ENCODE measurements at places on chromosomes 1 and 21.

DNA sequence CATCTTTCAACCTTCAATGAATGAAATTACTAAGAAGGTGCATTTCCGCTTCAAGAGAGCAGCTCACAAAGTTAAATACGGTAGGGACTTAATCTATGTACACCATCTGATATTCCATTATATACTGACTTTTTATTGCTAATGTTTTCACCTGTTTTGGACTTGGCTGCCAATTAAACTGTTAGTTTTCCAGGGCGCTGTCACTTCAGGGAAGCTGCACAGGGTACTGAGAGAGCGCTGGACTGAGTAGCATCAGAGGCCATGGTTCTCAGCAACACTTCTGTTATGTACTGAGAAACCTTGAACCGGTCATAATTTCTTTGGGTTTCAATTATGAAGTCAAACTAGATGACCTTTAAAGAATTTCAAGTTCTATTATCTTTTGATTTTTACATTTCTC is 8.2 kb downstream of the SSX2IP start:
- DNase-seq: no peak

- no peak for DNase-seq
Measured at GRCh38 chr1:54135436-54136120, 17.2 kb downstream of the CDCP2 start.

DNA sequence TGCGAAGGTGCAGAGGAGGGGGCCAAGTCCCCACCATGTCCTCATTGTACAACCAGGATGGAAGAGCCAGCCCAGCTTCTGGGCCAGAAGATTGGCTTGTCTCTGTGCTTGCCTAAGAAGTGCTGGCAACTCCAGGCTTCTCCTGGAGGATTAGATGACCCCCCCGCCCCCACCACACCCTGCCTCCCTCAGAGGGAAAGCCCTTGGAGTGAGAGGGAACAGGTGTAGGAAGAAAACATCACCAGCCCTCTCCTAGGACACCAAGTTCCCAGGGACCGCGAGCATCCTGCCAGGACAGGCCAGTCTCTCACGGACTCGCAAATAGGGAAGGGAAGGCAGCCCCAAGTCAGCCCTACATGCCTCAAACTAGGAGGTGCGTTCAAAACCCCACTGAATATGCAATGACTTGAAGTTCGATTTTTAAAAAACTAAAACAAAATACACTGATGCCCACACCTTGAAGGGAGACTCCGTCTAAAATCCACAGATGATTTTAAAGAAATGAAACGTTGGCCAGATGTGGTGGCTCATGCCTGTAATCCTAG is 20.7 kb upstream of the SLC25A33 start:
- DNase-seq: no peak

DNA sequence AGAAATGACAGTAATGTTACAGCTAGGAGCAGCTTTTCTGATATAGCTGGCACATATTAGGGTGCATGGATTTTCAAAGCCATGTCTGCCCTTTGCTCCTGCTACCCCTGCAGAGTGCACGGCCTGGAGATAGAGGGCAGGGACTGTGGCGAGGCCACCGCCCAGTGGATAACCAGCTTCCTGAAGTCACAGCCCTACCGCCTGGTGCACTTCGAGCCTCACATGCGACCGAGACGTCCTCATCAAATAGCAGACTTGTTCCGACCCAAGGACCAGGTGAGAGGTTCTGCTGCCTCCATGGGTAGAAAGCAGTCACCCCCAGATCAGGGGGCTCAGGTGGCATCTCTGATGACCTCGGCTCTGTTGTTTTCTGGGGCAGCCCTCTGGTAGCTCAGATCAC is 9.8 kb downstream of the MTARC1 start:
- DNase-seq: no peak

DNA sequence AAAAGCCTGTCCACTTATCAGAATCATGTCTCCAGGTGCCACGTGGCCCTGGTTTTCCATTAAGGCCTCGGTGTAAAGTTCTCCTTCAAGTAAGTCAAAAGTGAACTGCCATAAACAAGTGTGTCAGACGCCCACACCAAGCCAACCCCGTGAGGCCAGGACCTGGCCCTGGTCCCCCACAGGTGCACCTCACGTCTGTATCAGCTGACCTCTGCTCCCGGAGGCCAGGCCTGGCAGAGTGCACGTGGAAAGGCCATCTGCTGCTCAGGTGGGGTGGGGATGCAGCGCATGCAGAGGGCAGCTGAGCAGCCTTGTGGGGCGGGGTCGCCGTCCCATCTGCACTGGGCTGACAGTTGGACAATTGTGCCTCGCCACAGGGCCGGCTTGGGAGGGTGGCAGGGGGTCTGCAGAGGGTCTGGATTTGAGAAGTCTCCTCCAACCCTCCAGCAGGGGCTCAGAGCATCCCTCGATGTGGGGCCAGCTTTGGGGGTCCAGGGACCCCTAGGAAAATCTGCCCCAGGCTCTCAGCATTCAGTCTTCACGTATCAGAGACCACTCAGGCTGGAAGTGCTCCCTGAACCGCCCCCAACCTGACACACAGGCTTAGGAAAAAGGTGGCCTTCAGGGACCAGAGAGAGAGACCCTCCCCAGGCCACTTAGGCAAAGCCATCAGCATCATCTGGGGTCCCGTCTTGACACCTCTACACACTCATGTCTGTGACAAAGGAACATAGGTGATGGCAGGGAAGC is 3.0 kb downstream of the SLC19A1 start:
- no peak for DNase-seq

GRCh38 chr21:39319814-39320332 is 6.4 kb upstream of the BRWD1 start:
- DNase-seq: no peak

DNA sequence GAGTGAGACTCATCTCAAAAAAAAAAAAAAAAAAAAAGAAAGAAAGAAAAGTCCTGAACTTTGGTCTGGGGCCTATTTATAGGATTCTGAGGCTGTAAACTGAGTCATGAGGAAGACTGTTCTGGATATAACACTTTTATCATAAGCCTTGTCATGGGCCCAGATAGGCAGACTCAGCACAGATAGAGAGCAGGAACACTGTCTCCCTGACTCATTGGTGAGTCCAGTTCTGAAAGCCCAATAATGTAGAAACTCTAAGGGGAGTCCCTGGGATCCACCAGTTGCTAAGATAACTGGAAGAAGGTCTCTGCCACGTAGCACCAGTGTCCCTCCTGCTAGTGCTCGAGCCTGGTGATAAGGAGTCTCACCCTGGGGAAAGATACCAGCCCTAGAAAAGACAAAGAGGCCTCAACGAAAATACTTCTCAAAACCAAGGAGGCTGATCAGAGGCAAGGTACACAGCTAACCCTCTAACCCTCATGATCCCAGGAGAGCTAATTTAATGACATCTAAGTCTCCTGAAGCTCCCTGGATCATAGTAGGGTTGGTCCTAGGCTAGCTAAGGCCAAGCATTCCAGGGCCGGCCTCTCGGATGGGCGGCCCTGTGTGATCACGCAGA is 43.5 kb downstream of the LPAR3 start:
- DNase-seq: no peak

DNA sequence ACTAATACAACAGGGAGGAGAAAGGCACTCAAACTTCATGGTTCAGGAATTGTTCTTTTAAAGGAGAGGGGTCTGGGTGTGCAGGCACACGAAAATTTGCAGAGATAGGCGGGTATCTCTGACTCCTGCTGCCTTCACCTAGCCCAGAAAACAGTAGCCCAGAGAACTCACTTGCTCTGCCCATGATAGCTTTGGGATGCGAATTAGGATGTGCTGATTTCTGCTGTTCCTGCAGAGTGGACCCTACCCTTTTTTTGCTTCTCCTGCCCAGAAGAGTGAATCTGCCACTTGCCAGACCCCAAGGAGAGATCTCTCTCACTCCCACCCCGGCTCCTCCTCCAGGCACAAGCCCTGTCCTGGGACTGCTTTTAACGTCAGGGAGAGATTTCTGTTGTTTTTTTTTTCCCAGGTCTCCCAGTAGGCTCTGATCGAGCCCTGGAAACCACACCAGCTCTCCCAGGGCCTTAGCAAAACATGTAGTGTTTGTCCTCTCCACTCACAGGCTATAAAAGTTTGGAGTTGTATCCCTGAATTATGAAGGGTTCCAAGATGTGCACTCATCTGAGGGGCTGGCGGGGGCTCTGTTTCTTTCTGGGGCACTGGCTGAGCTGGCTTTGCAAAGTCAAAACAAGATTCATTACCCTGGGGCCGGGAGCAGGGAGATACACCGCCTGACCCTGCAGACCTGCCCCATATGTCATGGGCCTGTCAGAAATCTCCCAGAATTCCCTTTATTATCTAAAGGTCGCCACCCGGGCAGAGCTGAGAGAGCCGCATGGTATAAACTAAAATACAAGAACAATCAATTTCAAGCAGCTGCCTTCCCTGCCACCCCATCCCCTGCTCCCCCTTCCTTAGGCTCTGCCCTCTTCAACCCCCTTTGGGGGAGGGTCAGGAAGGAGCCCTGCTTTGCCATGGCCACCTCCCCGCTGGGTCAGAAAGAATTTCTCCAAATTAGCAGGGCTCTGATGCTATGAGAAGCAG is 17.9 kb downstream of the PLXNA2 start:
- no peak for DNase-seq

DNA sequence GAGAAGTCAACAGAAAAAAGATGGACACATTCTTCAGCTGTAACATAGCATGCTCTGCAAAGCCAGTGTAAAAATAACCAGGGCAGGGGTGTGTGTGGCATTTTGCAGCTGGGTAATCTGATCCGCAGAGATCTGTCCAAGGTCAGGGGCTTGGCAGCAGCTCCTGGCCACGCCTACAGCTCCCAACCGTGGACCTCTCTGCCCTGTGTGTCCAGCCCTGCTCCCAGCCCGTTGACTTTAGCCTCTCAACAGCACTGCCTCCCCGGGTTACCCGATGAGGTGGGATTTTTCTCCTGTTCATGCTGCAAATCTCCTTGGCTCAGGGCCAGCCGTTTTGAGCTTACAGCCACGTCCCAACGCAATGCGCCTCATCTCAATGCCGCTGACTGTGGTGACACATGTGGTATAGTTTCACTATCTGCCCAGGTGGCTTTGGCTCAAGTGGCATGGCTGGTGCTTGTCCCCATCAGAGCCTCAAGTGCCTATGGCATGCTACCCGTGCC is 68.1 kb downstream of the VWA5B1 start:
- DNase-seq: peak; percentile 41

DNA sequence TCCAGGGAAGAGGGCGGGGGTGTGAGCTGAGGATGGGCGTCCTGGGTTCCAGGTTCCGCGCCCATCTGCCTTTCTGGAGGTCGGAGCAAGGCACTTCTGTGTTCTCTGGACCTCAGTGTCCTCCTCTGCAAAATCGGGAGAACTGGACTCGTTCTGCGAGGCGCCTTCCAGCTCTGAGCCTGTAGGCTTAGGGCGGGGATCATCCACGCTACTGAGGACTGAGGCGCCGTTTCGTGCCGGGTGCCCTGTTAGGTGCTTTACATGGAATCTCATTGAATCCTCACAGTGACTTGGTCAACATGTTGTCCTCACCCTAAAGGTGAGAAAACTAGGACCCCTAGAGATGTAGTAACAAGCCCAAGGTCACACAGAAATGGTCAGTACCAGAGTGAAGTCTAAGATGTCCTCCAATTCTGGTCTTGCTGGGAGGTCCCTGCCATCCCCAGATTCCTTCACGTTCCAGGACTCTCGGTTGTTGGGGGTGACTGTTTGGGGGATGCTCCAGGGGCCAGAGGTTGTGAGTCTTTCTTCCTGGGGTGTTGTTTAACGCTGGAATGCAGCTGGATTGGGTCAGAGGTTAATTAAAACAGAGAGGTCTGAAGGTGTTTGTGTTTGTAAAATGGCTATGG is 677 bp downstream of the PRKAA2 start:
- DNase-seq: peak; percentile 48

GRCh38 chr1:93434987-93435386 is 12.9 kb upstream of the FNBP1L start:
- DNase-seq: no peak

DNA sequence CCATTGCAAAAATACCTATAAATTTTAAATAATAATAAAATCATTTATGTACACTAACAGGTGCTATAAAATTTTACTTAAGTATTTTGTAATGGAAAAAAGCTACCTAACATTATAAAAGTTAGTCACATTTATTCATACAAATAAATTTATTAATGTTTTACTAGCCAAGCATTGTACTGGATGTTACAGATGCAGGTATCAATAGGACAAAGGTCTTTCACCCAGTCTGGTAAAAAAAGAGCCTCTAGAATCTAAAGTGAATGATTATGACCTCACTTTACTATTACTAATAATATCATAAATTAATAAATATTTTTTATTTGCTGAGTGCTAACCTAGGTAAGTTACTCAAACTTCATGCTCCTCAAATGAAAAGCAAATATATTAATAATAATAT is 170.6 kb downstream of the KCNT2 start:
- DNase-seq: no peak

DNA sequence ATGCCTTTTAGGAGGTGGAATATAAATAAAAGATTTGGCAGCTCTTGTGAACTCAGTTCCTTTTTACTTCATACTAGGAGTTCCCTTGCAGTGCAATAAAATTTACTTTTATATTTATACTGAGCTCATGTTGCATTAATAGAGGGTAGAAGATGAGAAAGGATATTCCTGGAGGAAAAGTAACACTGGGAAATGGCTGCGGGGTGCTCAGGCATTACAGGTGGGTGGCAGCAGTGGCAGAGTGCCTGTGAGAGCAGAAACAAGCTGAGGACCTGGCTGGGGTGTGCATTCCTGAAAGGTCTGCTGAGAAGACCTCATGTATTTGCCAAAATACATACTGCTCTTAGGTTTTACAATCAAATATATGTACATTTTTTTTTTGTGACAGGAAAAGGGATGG is 126.9 kb downstream of the COQ8A start:
- no peak for DNase-seq

- DNase-seq: no peak
Measured at GRCh38 chr1:183675883-183676585, 22.9 kb upstream of the APOBEC4 start.

DNA sequence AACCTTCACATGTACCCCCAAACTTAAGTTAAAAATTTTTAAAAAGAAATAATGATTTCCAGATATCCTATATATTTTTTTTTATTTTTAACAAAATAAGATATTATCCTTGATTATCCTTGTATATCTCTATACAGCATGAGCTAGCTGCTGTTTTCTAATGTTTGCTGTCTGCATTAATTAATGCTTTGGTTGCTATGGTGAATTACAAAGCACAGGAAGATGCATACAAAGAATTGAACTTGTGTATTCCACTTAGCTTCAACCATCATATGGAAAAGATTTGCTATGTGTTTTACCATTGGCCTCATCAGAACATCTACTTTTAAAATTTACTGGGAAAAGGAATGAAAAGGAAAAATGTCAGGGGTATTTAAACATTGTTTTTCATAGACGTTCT is 35.4 kb downstream of the VPS45 start:
- DNase-seq: no peak
